MV-4-11 (cell line): ENCODE measurements at places on chromosomes 4 and X.

- DNase-seq, result peak; percentile 11
Observed at GRCh38 chr4:8274765-8275547, 5.4 kb downstream of the HTRA3 start.

DNA sequence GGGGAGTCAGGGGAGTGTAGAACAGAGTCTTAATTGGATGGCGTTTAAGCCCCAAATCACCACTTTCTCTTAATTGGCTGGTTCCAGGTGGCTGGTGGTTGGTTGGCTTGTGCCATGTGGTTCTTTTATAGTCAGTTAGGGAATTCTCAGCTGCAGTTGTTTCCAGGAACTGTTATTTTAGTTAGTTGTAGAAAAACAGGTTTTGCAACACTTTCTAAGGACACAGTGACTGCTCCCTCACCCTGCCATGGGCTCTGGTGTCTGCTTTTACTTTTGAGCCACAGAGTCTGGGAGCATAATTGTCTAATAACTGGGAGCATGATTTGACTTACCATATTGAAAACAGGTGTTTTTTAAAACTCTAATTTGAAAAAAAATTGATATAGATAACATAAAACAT lies 75.8 kb upstream of the PCDH18 start:
- DNase-seq, result peak; percentile 59

GRCh38 chr4:176052744-176053143 lies 12.9 kb upstream of the WDR17 start:
- peak; percentile 85 for DNase-seq

DNA sequence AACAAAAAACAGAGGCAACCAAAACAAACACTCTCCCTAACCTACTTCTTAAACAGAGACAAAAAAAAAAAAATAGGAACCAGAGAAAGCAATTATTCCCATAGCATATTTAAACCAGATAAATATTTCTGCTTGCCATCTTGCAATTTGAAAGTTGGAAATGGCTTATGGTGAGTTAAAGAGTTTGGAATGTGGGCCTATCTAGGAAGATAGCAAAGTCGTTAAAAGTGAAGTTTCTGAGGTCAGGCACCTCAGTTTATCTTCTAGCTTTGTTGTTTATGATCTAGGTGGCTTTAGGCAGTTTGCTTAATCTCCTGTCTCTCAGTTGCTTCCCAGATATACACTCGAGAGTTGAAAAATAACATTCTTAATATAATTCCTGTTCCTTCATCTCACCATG lies 284.2 kb downstream of the KCNIP4 start:
- DNase-seq, result no peak

- no peak for DNase-seq
Observed at GRCh38 chr4:129998436-129999150, 902.6 kb downstream of the C4orf33 start.

GRCh38 chr4:138567696-138568095 lies 325.5 kb upstream of the SLC7A11 start:
- DNase-seq, result no peak

DNA sequence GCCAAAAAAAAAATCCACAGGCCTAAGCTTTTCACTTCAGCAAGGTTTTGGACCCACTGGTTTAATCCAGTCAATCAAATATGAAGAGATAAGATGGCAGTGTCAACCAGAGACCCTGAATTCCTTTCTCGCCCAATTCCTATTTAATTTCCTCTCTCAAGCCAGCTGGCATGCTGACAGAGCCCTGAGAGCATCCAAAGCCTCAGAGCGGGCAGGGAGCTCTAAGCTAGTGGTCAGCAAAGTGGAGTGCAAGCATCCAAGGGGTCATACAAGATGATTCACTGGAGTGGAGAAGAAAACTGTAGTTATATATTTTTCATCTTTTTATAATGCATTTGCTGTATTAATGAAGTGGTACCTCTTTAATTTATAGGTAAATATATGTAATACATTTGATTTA lies 37.8 kb upstream of the PRPS2 start:
- DNase-seq, result no peak

GRCh38 chr4:27514711-27515110 lies 654.1 kb downstream of the STIM2 start:
- no peak for DNase-seq

GRCh38 chr4:16757080-16757521 lies 141.3 kb downstream of the LDB2 start:
- DNase-seq, result no peak

- DNase-seq, result peak; percentile 89
Observed at GRCh38 chr4:17664755-17665154, 50.3 kb downstream of the MED28 start.

GRCh38 chr4:161359491-161359890 lies 804.3 kb downstream of the FSTL5 start:
- DNase-seq, result peak; percentile 40

DNA sequence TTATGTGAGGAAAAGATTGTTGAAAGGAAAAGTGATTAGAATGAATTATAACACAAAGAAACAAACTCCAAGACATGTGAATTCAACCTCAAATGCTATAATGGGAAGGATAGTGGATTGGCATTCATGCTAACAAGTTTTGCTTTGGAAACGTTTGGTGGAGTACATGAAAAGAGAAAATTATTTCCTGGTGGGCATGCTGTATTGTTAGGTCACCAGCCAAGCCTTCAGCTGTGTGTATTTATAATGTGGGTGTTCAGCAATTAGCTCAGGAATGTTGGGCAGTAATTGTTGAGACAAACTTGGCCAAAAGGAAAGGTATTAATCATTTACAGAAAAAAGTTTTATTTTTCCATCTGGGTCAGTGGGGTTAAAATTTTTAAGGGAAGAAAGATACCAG lies 198.9 kb upstream of the ARSJ start:
- no peak for DNase-seq

GRCh38 chrX:40877887-40878286 lies 142.5 kb upstream of the MED14 start:
- peak; percentile 29 for DNase-seq

DNA sequence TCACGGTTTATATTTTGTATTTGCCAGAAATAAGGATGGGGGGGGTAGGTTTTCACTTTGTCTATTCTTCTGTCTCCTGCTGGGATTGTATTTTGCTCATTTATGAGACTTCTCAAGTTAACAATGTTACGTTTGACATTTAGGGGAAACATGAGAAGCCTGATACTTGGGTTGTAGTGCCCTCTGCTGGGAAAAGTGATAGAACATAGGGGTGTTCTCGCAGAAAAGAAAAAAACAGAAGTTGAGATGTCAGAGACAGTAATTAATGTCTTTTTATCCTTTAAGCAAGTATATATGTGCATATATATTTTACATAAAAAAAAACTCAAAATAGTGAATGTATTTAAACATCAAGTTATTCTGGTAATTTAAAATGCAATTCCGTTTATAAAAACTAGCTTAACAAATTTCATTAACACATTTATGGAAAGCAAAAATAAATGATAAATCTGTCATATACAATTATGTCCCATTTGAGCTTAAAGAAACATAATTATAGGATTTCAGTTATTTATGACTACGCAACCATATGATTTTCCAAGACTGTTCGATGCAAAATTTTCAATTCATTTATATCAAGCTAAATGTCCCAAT lies 46.0 kb upstream of the TMPRSS11F start:
- peak; percentile 53 for DNase-seq

- DNase-seq, result peak; percentile 27
Observed at GRCh38 chr4:140044337-140044902, 109.6 kb downstream of the MAML3 start.

GRCh38 chr4:29262986-29263385 lies 1457.2 kb upstream of the PCDH7 start:
- DNase-seq, result no peak
